ENCODE measurements at places on chromosomes 11 and 22. TPM values are rescaled to one million over a fixed set of nuclear protein-coding genes. Genes with fewer than 3 reads are reported as not detected.

ARHGAP8 gene
- 0.74 TPM for polyA plus RNA-seq

SCGB1A1 gene
- polyA plus RNA-seq, result not detected

DNA sequence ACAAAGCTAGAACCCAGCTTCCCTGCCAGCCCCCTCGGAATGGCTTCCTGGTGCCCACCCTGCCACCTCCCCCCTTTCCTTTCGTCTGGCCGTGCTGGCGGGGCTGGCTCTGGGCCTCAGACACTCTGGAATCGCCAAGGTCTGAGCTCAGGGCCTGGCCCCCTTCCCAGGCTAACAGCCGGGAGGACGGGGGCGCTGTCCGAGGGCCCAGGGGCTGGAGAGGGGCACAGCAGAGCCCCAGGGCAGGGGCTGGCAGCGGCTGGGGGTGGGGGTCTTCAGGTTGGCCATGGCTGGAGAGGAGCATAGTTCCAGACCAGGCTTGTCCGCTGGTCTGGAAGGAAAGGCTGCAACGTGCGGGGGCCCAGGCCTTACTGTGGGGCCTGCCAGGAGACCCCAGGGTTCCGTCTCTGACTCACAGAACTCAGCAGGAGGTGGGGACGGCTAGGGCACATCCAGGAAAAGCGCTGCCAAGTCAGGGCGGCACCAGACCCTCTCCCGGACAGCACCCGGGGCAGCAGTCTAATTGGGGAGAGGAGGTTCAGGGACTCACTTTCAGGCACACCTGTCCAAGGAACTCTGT lies 861 bp upstream of the LTBP3 start:
- DNase-seq, result no peak

GRCh38 chr11:115496892-115497291 lies 7.3 kb downstream of the CADM1 start:
- DNase-seq, result no peak

MRE11 gene
- polyA plus RNA-seq, result 12.4 TPM

- no peak for DNase-seq
These were observed 21.6 kb upstream of the SUSD2 start for GRCh38 chr22:24159650-24160049.

GRCh38 chr11:73393479-73394415 lies 17.5 kb downstream of the RELT start:
- peak; percentile 75 for DNase-seq

DNA sequence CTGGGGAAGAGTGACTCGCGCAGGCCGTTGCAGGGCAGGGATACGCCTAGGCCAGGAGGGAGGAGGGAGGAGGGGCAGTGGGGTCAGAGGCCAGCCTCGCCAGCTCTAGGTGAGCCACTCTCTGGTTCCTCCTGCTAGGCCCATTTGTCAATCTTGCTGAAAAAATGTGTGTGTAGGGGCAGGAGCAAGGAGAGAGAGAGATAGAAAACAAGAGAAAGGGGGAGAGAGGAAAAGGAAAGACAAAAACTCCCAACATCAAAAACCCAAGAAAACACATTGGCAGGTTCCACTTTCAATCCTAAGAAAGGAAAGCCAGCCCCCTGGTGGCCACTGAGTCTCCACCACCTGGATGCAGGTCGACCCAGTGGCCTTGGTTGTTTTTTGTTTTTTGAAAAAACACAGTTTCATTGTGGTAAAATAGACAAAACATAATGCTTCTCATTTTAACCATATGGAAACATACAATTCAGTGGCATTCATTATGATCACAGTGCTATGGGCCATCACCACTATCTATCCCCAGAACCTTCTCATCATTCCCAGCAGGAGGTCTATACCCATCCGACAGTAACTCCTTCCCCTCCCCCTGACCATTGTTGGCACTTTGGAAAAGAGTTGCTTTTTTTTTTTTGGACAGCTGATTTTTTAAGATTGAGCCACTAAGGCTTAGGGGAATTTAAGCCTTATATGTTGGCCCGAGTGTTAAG lies 10.9 kb downstream of the OMP start:
- DNase-seq, result no peak

DNA sequence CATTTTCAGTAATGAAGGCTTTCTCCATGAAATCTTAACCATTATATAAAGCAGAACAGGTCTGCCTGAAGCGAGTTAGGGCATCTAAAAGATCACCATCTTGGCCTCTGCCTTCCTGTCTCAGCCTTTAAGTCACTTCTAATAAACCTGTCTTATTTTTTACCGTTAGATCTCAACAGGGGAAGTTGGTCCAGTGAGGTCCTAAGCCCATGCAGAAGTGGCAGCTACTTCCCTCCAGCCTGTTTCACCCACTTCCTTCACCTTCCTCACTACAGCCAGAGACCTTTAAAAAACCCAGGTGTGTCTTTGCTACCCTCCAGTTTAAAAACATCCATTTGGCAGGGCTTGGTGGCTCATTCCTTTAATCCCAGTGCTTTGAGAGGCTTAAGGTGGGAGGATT lies 14.1 kb upstream of the LIPT2 start:
- no peak for DNase-seq

APOBEC3B gene
- polyA plus RNA-seq, result 3.2 TPM

KCTD14 gene
- 0.96 TPM for polyA plus RNA-seq

DNA sequence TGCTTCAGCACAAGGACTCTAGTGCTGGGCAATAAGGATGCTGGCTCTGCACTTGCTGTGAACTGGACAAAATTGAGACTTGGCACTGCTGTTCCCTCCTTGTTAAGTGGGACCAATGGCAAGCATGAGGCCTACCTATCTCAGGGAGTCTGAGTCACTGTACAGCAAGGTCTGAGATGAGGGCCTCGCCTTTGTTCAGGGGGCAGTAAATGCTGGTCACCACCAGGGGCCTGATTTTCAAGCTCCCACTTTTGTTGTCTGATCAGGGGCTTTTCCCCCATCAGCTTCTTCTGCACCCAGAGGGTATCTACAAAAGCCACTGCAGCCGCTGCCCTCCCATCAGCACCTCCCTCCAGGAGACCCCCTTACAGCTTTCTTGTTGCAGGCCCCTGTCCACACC lies 22.8 kb downstream of the DHCR7 start:
- no peak for DNase-seq

DNA sequence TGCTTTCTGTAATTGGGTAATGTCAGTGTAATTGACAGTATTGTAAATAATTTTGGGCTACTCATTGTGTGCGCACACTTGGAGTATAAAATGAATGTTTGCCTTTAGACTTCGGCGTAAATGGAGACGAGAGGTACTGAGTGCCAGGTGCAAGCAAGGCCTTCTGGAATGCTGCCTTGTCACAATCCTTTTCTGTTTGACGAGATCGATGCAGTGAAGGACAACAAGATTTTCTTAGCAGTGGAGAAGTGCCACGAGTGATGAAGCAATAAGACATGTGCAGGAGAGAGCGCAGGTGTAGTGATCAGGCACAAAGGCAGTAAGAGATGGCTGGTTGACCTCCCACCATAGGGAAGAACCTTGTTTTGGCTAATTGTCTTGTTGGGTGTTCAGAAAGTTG lies 67.5 kb downstream of the DDX10 start:
- no peak for DNase-seq

APOL1 gene
- 2.7 TPM for polyA plus RNA-seq

MEN1 gene
- 15.9 TPM for polyA plus RNA-seq

ACTN3 gene
- polyA plus RNA-seq, result 58.4 TPM

GRCh38 chr11:68074584-68075352 lies 35.9 kb downstream of the TCIRG1 start:
- no peak for DNase-seq

PACSIN2 gene
- 28.0 TPM for polyA plus RNA-seq

GRCh38 chr11:44463751-44464150 lies 101.7 kb upstream of the CD82 start:
- DNase-seq, result no peak

MPZL2 gene
- 1.5 TPM for polyA plus RNA-seq

DNA sequence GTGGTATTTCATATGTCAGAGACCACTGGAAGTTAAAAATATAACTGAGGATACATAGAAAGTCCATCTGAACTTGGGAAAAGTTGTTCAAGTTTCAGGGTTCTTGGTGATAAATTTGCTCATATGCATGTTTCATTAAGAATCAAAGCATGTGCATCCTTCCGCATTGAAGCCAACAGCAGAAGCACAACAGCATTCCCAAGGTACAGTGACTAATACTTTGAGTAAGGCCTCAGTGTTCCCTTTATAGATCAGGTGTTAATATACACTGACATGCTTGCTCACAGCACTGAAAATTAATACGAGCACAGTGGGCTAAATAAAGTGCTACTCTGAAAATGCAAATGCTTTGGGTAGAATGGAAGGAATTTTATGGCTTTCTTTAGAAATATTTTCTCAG lies 691.1 kb downstream of the METTL15 start:
- DNase-seq, result no peak

- no peak for DNase-seq
These were observed 74.2 kb upstream of the MS4A8 start for GRCh38 chr11:60625262-60625661.

DDX25 gene
- not detected for polyA plus RNA-seq

CCDC87 gene
- 0.11 TPM for polyA plus RNA-seq

DNA sequence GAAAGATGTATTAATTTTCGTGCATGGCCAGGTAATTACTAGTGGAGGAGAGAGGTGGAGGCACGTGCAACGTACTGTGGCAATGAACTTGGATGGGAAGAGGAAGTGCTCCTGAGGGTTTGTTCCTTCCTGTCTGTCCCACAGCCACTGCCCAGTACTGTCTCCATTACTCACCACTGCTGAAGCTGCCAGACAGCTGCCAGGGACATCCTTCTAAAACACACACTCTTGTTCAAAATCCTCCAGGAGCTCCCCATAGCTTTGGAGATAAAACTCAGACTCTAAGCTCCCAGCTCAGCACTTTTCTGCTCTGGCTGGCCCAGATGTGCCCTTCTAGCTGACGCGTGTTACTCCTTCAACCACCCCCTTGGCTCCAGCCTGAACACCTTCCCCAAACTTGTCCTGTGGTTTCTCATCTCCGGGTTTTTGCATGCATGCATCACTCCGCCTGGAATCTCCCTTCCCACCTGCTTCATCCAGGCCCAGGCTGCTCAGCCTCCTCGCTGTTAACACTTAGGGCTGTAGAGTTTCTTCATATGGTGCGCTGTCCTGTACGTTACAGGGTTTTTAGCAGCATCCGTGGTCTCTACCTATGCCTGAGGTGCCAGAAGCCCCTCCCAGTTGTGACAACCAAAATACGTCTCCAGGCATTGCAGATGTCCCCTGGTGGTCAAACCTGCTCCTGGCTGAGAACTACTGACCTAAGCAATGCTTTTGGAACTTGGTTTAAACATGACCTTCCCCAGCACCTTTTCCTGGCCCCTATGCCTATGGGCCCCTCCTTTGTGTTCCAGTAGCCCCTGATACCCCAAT lies 69.5 kb downstream of the C11orf91 start:
- no peak for DNase-seq

DNA sequence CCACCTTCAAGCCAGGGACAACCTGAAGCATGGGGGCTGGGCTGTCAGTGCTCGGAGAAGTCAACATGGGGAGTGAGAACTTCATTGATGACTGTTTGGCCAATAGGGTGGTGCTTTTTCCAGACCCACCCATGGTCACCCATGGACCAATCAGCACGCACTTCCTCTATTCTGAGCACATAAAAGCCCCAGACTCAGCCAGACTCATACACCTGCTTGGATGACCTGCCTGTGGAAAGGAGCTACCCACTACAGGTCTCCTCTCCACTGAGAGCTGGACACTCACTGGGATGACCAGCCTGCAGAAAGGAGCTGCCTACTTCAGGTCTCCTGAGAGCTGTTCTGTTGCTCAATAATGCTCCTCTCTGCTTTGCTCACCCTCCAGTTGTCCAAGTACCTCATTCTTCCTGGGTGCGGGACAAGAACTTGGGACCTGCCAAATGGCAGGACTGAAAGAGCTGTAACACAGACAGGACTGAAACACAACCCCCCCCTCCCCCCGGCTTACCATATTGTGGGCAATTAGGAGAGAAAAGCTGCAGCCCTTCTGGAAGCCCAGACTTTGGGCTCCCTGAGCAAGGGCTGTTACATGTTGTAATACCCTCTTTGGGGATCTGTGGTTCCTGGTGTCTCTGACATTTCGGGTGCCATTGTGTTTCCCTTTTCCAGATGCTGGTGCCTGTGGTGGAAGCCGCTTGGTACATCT lies 44.4 kb upstream of the WNT11 start:
- no peak for DNase-seq

C11orf97 gene
- polyA plus RNA-seq, result not detected

RASD2 gene
- polyA plus RNA-seq, result 9.8 TPM

MMP12 gene
- not detected for polyA plus RNA-seq

DNA sequence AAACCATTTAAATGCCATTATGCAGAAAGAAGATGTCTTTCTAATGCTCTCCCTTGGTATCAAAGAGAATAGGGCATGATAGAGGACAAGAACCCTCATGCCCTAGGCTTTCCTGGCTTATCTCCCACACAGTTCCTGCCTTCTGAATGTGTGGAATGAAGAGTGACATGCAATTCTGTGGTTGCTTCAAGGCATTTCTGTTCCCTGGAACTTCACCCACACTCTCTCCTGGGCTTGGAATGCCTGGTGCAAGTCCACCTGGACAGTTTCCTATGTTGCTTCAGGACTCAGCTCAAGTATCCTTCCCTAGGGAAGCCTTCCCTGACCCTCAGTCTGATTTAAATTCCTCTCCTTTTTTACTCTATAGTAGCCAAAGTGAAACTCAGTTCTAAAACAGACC lies 53.8 kb upstream of the DRD2 start:
- no peak for DNase-seq

IL18BP gene
- 12.3 TPM for polyA plus RNA-seq

DNA sequence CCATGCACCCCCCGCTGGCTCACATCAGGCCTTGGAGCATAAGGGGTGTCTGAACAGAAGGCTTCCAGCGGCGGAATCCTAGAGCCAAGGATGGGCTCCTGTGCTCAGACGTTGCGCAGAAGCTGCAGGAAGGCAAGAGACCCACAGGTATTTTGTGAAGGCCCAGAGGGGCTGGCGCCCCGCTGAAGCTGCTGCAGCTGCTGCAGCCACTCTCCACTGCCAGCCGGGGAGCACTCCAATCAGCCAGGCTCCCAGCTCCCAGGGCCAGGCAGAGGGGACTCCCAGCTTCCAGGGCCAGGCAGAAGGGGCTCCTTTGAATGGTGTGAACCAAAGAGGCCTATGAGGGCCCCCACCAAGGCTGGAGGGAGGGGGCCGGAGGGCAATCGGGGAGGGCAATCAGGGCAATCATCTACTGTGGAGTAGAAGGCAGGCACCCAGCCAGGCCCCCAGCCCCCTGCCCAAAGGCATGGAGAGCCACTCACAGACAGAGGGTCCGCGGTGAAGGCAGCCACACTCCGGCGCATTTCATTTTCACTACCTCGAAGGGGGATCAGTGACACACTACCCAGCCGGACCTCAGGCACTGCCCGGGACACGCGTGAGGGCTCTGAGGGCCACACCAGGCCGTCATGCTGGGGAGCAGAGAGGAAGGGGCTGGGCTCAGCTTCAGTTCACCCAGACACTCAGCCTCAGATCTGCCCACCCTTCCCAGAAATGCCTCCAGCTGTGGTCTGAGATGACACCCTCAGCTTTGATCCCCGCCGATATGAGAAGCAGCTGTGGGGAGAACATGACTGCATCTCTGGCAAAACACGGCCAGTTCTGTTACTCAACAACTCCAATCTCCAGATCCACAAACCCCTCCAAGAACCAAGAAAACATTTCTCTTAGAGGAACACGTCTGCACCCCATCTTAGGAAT lies 11.6 kb upstream of the PDE2A start:
- no peak for DNase-seq

GRCh38 chr11:77174559-77174958 lies 46.5 kb downstream of the MYO7A start:
- DNase-seq, result no peak

HORMAD2 gene
- polyA plus RNA-seq, result not detected

Measured in muscle of arm (tissue), 14 donors.